Activated CD4-positive, alpha-beta T cell treated with anti-CD3 and anti-CD28 coated beads for 36 hours (primary cell): ENCODE measurements at places on chromosomes 4 and X.

- DNase-seq: no peak
Measured at GRCh38 chr4:161466316-161466715, 697.5 kb downstream of the FSTL5 start.

- DNase-seq: no peak
Measured at GRCh38 chr4:122533841-122534240, 77.3 kb upstream of the IL2 start.

GRCh38 chr4:137892134-137892533 is 350.0 kb downstream of the SLC7A11 start:
- DNase-seq: no peak

- DNase-seq: no peak
Measured at GRCh38 chr4:87179751-87180150, 40.7 kb downstream of the KLHL8 start.

DNA sequence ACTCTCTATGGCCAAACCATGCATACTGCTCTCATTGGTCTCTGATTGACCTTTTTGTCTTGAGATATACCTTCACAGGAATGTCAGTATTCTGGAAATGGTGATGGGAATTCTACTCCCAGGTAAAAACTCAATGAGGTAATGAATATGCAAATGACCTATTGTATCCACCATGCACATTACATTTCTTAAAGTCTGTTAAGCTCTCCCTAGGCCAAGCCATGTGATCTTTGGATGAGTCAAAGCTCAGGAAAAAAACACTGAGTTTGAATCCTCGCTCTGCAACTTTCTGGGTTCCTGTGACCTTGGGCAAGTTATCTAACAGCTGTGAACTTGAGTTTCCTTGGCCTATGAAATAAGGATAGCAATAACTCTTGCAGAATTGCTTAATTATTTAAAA is 175.4 kb downstream of the PPP1R2C start:
- no peak for DNase-seq

GRCh38 chr4:183286590-183287308 is 33.3 kb downstream of the CLDN22 start:
- DNase-seq: no peak

- DNase-seq: no peak
Measured at GRCh38 chrX:3244203-3244743, 102.2 kb downstream of the MXRA5 start.

- DNase-seq: no peak
Measured at GRCh38 chr4:115293093-115293462, 179.7 kb upstream of the NDST4 start.
